Right lobe of liver (tissue), 6 donors: ENCODE measurements at places on chromosomes 6 and 20. TPM values are rescaled to one million over a fixed set of nuclear protein-coding genes. Genes with fewer than 3 reads are reported as not detected.

The BTBD3 gene
- total RNA-seq: 8.6 TPM

The GJA10 gene
- total RNA-seq: not detected

The SSTR4 gene
- not detected for total RNA-seq

The PNLDC1 gene
- not detected for total RNA-seq

DNA sequence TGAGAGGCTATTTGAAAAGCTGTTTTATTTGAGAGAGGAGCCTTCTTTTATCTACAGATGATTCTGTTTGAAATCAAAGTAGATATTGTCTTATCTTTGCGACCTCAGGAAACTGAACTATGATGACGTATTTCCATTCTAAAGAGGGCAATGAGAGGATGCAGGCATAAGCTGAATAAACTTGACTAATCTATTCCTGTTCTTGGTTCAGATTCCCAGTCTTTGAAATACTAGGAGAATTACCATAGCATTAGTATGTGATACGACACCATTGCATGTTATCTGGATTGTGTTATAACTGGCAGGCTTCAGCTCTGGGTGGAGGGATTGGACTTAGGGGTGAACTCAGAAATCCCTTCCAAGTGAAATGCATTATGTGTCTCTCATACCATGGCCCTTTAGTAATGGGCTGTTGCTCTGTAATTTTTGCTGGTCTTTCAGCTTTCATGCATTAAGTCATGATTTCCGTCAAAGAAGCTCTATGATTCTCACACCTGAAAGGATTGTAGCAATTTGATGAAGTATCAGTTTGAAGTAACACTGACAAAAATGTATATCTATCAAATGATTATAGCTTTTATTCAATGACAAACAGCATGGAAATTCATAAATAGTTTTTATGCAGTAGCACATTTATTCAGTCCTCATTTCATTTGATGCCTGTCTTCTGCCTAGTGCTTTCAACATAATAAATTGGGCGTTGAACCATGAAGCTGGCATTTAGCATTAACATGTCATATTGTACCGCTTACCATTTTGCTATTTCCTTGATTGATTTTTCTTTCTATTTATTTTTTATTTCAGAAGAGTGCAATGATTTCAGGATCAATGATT, 138.4 kb upstream of the SPACA1 start:
- DNase-seq: no peak

DNA sequence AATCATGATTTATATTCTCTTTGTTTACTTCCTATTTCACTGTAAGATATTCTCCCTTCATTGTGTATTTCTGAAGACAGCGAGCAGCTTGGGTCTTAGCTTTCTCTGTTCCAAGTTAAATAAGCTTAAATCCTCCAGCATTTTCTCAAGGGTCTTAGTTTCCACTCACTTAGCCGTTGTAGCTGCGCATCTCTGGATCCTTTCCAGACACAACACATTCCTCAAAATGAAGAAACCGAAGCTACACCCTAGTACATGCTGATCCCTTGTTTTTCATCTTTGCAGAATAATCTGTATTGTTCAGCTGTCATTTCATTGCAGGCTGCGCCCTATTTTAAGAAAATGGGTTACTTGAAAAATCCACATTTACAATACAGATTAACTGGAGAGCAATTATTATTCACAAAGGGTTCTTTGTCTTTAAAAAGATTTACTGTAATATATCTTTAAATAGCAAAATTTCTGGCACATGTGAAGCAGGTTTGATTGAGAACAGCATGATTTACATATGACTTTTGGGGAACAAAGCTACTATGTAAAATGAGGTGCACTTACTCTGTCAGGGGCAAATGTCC, 375.8 kb downstream of the QKI start:
- DNase-seq: no peak
